ENCODE measurements at places on chromosomes 2 and 18.

GRCh38 chr18:35470435-35470834 lies 27.3 kb downstream of the INO80C start:
- no peak for DNase-seq

GRCh38 chr18:22847867-22848451 lies 85.2 kb upstream of the RBBP8 start:
- DNase-seq = no peak

GRCh38 chr18:63451799-63452660 lies 24.7 kb upstream of the SERPINB5 start:
- DNase-seq = peak; percentile 79

DNA sequence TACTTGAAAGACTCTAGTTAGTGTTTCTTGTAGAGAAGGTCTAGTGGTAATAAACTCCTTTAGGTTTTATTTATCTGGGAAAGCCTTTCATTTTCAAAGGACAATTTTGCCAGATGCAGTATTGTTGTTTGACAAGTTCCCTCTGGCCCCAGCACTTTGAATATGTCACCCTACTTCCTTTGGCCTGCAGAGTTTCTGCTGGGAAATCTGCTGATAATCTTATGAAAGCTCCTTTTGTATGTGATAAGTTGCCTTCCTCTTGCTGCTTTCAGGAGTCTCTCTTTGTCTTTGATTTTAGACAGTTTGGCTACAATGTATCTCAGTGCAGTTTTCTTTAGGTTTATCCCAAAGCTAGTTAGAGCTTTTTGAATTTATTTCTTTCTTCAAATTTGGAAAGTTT lies 106.2 kb upstream of the L3MBTL4 start:
- no peak for DNase-seq

- no peak for DNase-seq
These were observed 65.0 kb upstream of the MFF start for GRCh38 chr2:227260041-227260440.

- no peak for DNase-seq
These were observed 641.6 kb downstream of the EPHA4 start for GRCh38 chr2:220930271-220931076.

DNA sequence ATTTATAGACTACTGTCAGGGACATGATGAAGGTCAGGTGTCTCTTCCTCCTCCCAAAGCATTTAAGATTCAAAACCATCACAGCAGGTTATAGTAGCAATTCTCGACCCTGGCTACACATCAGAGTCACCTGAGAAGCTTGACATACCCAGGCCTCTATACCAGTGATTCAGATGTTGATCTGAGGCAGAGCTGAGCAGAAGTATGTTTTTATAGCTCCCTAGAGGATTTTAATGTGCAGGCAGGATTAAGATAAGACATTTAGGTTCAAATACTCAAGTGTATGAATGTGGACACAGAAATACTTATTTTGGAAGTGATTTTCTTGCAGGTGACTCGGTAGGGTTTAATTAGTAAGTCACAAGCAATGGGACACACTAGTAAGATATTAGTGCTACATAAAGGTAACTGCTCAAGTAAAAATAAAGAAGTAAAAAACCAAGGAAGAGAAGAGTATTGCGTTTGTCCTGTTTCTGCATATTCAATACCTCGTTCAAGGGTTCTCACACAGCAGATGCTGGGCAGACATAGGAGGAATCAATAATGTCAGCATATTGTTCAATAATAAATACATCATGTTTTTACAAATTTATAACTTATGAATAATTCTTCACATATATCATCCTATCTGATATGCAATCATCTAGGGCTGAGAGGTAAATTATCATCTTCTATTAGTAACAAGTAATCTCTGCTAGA lies 7.0 kb downstream of the GCFC2 start:
- DNase-seq = no peak

GRCh38 chr2:148853458-148853857 lies 21.6 kb upstream of the KIF5C start:
- no peak for DNase-seq

DNA sequence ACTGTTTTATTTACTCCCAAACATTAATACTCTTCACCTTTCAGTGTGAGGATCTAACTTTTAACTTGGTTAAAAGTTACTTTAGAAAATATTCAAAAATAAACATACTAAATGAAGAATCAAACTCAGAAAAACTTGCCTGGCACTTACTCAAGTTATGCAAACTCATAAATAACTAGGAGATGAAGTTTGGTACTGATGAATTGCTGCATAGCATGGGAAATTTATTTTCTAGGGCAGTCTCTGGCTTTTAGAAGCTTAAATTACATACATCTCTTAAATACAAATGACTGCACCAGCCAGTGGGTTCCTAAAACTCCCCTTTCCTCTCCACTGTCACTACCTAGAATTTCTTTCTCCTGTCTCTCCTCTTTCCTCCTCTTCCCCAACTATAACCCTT lies 46.7 kb upstream of the CREB1 start:
- DNase-seq = no peak

DNA sequence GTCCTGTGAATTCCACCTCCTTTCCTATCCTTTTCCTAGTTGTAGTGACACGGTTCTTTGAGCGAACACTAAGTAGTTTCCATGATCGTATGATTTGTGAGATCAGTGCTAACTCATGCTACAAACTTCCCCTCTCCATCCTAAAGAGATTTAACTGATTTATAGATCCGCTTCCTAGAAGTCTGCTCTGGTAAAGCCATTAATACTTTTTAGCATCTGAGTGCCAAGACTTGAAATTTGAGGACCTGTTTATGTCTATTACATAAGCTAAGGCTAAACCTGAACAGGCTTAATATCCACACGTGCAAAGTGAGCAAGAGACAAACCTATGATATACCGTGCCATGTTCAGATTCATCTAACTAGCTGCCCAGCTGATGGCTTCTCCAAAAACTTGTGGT lies 14.9 kb downstream of the PROKR1 start:
- no peak for DNase-seq

DNA sequence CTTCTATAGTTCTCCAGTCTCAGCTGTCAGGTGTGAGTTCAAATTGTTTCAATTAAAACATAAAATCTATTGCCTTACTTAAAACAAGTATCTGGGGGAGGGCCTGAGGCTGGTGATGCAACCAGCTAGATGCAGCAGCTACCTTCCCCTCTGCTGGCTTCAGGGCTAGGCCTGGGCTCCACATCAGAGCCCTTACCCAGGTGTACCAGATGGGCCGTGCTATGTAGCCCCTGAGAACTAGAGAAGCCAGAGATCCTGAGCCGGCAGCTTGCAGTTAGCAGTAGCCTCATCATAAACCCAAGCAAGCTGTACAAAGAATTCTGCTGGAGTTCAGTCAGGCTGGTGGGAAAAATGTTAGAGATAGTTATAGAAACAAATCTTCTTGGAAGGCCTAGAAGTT lies 97.7 kb upstream of the ACAA2 start:
- DNase-seq = no peak

DNA sequence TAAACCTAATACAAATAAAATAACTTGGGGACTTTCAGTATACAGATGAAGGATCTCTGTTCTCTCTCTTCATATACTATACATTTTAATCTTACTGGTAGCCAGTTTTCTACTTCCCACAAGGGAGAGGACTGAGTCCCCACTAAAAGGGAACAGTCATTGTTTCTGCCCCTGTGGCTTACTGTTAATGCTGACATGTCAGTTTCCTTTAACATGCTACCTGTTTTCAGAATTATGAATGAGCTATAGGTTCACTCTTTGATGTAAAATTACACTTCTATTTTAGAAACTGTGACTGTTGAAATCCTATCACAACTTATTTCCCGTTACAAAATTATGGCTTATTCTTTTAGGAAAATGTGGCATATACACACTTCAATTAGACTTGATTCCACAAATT lies 207.7 kb downstream of the CDH2 start:
- DNase-seq = no peak

DNA sequence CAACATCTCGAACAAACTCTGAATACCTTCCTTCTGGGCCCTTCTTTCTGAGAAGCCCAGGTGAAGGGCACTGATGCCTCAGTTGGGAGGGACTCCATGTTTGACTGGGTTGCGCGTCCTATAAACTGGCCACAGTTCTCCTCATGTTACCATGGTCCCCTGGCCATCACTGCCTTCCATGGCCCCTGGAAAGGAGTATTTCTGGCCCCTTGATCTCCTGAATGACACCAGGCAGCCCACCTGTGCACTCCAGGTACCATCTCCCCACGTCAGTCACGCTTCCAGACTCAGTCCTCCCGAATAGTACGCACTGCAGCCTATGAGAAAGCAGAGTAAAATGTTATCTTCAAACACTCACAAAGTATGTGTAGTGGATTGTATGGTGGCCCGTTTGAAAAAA lies 73.9 kb downstream of the ACKR3 start:
- DNase-seq = no peak

GRCh38 chr2:179247318-179248023 lies 17.2 kb downstream of the SESTD1 start:
- no peak for DNase-seq

- DNase-seq = no peak
These were observed 18.1 kb downstream of the ZAP70 start for GRCh38 chr2:97731274-97732020.

DNA sequence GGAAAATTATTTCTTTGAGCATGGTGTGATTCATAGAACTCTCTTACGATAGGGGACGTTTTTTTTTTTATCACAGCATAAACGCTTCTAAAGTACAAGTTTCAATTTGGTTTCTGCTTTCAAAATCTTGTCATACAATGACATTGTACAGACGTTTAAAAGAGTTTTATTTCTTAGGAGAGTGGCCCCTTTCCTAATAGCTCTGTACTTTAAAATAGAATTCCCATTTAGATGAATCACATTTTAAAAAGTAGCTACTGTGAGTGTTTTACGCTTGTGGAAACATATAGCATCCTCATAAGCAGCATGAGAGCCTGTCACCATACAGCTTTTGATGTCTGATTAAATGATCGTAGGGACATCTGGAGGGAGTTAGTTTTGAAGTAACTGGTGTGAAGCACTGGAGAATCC lies 510.9 kb downstream of the PARD3B start:
- no peak for DNase-seq

- no peak for DNase-seq
These were observed 107.6 kb downstream of the LRP2 start for GRCh38 chr2:169254774-169255173.

DNA sequence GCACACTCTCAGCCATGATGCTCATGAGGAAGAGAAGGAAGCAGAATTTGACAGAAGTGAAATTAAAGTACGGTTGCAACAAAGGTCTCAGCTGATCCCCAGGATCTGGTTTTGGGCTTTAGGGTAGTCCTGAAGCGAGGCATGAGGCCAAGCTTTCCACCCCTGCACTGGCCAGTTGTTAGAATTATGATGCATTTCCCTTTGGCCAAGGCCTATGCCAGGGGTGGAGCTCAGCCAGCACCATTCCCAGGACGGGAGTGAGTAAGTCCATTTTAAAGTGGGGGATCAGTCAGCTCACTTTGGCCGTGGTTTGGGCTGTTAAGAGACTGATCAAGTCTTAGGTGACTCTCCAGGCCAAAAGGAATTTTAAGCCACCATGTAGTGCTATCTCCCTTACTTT lies 314.5 kb upstream of the MMADHC start:
- no peak for DNase-seq

- no peak for DNase-seq
These were observed 48.2 kb downstream of the HAUS1 start for GRCh38 chr18:46152436-46152807.

GRCh38 chr18:6493194-6493593 lies 78.5 kb upstream of the L3MBTL4 start:
- DNase-seq = no peak

DNA sequence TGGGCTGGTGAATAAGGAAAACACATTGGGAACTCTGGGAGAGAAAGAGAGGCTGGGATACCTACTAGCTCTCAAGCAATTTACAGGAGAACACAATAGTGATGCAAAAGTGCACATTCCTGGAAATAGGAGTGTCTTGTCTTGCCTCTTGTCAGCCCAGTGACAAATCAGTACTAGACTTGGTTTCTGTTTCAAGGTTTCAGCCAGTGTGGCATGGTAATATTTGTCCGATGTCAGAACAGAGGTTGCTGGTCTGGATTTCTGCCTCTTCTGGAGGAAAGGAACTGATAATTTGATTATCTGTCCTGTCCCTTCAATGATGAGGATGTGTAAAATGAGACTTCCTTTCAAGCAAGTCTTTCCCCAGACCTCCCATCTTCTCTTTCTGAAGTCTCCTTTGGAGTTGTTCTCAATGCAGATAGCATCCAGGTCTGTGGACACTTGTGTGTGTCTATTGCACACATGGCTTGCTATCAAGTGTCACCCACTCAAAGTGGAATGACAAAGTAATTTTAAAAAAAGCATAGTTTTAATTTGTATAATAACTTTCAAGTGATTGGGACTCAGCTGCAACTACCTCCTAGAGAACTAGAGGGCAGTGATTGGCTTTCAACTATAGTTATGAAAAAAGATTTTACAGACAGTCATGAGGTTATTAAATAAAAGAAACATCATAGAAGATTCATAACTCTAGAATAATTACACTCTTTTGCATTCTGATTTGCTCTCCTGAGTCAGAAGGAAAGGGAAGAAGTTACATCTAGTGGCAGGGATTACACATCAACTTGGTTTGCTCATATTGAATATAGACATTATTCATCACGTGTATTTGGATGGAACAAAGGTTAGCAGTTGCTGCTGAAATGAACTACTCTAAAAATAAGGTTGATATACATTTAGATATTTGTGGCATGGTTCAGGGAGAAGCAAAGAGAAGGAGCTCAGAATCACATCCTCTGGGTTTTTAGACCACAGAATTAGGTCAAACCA lies 4.5 kb downstream of the GPR39 start:
- DNase-seq = no peak

DNA sequence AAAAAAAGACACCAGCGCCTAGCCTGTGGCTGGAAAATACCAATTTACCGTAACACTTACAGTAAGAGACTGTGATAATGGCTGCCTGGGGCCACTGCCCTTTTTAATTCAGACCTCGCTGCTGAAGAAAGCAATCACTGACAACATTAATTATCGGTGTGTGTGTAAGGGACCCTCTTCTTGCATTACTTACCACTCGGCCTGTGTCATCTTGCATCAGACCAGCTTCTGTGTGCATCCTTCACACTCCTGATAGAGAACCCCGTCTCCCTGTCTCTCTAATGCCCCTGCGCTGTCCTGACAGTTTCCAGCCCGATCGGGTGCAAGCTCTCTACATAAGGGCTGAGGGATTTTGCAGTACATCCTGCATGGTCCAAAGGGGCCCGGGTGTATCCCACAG lies 124.4 kb downstream of the ZNF516 start:
- no peak for DNase-seq

DNA sequence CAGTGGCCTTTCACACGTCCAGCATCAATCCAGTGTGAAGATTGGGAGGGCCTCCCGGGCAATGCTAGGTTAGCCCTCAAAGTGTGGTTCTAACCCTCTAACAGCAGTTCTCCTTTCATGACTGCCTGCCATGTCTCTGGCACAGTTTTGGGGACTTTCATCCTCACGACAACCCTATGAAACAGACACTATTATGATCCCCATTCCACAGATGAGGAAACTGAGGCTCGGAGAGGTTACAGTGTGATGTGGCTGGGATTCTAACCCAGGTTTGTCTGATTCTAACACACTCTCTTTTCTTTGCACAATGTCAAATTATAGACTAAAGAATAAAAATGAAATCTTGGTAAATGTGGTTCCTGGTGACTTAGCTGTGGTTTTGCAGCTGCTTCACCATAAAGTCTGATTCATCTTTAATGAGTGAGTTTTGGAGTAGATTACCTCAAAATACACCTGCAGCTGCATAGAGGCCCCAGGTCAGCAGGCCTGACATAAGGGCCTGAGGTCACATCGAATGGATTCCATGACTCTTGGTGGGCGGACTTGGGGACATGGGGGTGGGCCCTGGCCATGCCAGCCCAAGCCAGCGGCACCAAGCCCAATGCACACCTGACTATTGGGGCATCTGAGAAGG lies 214.4 kb downstream of the GLI2 start:
- no peak for DNase-seq

Data from colonic mucosa (tissue), 4 donors.